Sciatic nerve (tissue), 2 donors: ENCODE measurements at places on chromosomes 6 and 20.

GRCh38 chr6:6283746-6284145, 36.7 kb downstream of the F13A1 start:
- DNase-seq, result no peak

DNA sequence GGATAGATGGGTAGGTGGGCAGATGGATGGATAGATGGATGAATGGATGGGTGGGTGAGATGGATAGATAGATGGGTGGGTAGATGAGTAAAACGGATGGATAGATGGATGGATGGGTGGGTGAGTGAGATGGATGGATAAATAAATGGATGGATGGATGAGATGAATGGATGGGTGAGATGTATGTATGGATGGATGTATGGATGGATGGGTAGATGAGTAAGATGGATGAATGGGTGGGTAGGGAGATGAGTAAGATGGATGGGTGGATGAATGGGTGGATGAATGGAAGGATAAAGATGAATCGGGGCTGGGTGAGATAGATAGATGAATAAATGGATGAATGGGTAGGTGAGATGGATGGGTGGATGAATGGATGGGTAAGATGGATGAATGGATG, 210.1 kb downstream of the TFAP2C start:
- no peak for DNase-seq

DNA sequence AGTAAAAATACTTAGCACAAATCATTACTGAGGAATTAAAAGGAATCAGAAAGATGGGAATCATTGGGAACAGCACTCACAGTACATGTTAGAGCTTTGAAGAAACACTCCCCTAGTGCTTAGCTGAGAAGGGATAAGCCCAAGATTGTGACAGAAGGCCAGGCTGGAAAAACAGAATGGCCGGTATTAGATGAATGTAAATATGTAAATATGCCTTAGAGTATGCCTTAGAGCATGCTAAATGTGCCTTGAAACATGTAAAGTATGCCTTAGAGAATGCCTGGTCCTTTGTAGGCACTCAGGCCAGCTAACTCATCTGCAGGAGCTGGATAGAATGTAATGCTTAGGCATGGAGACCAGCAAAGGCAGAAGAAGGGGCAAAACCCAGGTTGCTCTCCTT, 10.6 kb upstream of the TENT5A start:
- no peak for DNase-seq

DNA sequence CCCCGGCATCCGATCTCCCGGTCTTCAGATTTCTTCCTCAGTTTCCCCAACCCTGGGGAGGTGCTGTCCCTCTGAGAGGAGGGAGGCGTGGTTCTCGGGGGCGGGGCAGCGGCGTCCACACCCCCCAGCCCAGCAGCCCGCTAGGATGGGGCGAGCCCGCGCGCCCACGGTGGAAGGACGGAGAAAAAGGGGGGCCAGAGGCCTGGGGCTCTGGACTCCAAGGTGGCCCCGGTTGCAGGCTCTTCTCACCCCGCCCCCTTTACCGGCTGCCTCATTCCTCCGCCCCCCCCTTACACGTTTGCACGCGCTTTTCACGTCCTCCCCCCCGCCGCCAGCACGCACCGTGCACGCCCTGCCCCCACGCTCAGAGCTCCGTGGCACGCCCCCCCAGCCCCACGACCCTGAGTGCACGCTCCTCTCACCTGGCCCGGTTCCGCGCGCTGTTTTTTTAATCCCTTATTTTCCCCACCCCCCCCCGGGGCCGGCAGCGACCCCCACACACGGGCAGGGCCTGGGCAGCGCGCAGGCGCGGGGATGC, 402 bp downstream of the ZBTB12 start:
- peak; percentile 88 for DNase-seq

DNA sequence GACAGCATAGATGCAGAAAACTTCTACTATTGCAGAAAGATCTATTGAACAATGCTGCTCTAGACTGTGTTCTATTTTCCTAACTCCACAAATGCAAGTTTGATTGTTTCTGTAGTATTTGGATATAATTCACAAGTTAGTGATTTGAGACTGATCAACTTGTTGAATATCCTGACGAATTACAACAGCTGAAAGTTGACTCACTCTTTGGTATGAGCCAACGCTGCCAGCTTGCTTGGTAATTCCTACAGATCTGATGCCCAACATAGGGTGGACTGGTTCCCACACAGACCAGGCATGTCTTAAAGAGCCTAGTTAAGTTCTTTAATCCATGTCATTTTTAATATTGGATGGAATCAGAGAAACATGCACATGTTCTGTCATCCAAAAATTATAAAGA, 231.0 kb upstream of the RAB32 start:
- DNase-seq, result no peak

DNA sequence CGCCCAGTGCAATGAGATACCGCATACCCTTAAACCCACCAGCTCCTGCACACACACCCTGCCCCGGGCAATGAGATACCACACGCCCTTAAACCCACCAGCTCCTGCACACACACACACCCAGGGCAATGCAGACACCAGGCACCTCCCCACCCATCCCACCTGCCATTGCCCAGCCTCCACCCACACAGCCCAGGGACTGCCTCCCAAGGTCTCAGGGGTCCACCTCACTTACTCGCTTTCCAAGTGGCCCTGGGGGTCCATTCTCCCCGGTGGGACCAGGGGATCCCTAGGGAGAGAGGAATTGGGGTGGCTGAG, 24.0 kb downstream of the COL11A2 start:
- DNase-seq, result no peak

GRCh38 chr20:7003598-7003997, 236.1 kb downstream of the BMP2 start:
- no peak for DNase-seq

DNA sequence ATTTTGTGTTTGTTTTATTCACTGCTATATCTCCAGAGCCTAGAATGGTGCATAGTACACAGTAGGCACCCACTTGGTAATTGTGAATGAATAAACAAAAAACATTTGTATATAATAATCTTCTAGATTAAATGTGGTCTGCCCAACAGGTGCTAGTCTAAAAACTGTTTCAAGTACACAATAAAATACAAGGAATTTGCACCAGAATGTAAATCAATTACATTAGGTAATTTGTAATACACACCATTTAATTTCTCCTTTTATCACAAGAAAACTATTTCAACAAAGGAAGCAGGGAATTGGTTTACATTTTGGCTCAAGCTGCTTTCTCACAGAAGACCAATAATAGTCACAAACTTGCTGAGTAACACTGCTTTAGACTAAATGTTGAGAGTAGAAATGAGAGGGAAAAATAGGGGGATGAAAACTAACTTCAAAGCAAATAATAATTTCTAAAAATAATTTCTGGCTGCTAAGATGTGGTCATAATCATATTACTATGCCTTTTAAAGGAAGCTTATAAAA, 22.1 kb downstream of the RUNX2 start:
- DNase-seq, result no peak

DNA sequence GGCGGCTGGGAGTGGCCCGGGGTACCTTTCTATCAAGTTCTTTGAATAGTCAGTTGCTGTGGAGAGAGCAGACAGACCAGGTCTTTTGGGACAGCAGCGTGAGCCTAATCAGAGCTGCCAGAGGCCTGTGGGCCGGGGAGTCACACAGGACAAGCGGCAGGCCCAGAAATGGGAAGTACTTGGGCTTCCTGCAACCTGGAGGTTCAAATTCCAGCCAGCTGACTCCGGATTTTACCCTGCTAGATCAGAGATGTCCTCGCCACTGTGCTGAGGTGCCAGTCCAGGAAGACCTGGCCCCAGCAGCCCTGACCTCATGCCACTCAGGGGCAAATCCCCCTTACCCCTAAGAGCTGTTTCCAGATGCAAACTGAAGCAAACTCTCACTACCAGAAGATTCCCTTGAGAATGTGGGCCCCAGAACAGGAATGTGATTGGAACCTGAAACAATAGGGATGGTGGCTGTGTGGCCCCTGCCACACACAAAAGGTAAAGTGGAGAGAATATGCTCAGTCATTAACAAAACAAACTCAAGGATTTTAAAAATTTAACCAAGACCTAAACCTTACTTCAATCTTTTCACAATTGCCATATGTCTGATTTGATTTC, 9.7 kb downstream of the BEND3 start:
- no peak for DNase-seq

GRCh38 chr6:46808806-46809205, 15.6 kb downstream of the MEP1A start:
- DNase-seq, result no peak

- DNase-seq, result no peak
These were observed 84.9 kb upstream of the MLN start for GRCh38 chr6:33888664-33889200.

DNA sequence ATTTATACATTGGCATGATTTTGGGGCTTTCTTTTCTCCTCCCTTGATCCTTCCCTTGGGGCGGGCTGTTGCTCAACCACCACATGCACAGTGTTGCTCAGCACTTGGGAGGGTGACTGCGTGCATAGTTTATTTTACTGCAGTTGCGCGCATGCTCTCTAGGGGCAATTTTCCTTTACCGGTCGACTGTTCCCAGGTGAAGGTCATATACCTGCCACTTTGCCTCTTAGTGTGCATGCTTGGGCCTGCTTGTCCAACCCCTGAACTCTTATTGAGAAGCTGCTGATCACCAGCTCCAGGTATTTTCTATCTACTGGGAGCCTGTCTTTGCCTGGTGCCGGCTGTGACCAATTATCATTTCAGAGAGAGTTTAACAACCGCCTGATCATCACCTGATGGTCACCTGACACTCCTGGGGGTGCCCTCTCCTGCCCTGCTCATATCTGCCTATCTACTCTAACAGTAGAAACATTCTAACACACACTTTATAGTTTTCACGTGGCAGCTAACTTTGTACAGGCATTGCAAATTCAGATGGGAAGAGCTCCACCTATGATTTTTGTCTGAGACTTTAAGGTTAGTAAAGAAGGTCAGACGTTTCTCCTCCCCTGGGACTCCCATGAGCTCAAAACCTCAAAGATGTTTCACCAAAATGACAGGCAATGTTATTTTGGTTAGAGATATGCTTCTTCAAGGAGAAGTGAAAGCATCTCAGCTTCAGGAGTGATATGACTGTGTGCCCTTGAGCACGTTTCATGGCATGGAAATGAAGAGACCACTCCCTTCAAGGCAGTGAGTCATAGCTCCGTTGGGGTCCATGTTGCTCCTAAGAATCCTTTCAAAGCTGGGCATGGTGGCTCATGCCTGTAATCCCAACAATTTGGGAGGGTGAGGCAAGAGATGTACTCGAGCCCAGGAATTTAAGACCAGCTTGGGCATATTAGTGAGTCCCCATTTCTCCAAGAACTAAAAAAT, 227.5 kb upstream of the MYLIP start:
- no peak for DNase-seq

DNA sequence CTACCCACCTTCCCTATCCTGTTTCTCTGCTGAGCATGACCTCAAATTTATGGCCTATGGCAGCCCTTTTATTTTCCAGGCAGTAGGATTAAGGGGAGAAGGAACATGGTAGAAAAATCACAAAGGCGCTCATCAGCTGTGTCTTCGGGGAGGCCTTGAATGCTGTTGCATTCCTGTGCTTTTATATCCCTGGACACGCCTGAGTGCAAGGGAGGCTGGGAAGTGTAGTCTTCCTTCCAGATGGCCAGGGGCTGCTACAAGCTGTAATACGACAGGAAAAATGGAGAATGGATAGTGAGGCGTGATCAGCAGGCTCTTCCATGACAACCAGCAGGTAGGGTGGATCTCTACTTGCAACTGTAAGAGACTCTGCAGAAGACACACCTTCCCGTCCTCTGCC, 210.9 kb upstream of the GGTLC1 start:
- no peak for DNase-seq

- DNase-seq, result no peak
These were observed 105.2 kb upstream of the MAP7 start for GRCh38 chr6:136655239-136656014.

DNA sequence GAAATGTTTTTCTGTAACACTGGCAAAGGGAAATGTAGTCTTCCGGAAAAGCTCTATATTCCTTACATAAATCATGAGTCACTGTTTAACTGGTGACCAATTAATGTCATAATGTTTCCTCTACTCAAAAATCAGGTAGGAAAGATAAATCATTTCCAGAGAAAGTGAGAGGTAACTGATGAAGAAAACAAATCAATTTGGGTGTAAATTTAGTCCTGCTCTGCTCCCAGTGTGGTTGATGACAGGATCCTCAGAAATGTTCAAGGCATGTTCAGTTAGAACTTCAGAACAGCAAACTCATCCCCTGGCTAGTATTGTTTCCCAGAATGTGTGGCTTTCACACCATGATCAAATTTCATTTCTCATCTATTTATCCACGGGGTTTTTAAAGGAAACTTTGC, 38.8 kb upstream of the SPACA1 start:
- no peak for DNase-seq

- DNase-seq, result peak; percentile 42
These were observed 84.2 kb downstream of the MRPL14 start for GRCh38 chr6:44042989-44043478.

DNA sequence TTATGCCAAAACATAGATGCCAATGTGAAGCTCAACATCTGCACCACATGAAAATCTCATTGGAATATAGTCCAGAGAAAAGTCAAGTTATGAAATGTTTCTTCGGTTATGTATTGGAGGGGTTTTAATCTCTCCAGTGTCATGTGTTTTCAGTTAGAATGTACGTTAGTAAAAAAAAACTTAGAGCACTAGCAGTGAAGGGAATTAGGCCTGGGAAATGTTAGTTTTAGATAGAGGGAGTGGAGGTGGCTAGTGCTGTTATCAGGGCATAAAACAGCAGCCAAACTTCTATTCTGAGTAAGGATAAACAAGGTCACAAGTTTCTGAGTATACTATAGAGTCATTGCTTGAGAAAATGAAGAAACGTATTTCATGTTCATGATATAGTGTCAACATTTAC, 42.9 kb downstream of the HDGFL1 start:
- DNase-seq, result no peak

DNA sequence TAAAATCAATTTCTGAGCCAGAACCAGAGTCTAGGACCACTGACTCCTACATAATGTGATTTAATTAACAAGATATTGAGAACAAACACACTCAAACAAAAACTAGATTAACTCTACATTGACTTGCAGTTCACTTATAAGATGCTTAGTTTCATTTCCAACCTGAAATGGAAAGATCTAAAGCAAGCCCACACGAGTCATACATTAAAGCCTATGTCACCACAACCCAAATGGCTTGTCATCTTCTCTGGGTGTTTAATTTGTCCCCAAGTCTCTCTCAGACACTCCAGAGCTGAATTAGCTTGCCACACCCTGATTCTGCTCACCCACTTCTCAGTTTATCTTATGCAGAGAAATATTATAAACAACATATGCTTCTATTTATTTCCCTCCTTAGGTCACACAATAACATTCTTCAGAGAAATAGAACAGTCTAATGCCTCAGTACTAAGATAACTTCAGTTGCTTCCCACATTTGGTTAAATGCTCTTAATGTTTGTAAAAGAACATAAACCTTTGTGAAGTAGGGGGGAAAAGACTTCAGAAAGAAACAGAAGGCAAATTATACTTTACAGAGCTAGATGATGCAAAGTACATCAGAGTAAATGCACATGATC, 8.8 kb upstream of the FBXO30 start:
- no peak for DNase-seq

DNA sequence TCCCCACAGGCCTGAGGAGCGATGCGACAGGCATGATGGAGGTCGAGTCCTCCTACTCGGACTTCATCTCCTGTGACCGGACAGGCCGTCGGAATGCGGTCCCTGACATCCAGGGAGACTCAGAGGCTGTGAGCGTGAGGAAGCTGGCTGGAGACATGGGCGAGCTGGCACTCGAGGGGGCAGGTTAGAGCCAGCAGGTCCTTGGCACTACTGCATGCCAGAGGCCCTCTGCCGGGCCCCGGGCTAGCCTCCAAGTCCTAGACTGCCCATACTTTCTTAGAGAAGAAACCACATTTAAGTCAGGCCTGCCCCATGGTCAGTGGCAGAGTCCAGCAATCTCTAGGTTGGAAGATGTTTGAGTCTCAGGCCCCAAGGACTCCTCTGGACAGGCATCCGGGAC, 32.1 kb downstream of the PKIG start:
- DNase-seq, result no peak

GRCh38 chr6:130075879-130076460, 57.6 kb downstream of the L3MBTL3 start:
- DNase-seq, result no peak
